H1 (cell line): ENCODE measurements at places on chromosomes 16 and 17.

- H3K27me3 ChIP-seq: no peaks in the 10 kb centered on the region
- no peak overlapping the region for H3K4me3 ChIP-seq
- no peak for DNase-seq
- peaks cover 6% of the 10 kb centered on the region for H3K4me1 ChIP-seq
- H3K27ac ChIP-seq: no peak overlapping the region
- no peaks in the 10 kb centered on the region for H3K36me3 ChIP-seq
Measured at GRCh38 chr17:73224237-73224636, 31.4 kb downstream of the COG1 start.

- H3K36me3 ChIP-seq: peaks cover 7% of the 10 kb centered on the region; the same call in 1 of the 2 replicates
- peak overlapping the region; percentile 51 for H3K4me3 ChIP-seq
- H3K4me1 ChIP-seq: peaks cover 13% of the 10 kb centered on the region
- DNase-seq: peak; percentile 93
Measured at GRCh38 chr17:17823433-17824118, 13.2 kb downstream of the SREBF1 start.

DNA sequence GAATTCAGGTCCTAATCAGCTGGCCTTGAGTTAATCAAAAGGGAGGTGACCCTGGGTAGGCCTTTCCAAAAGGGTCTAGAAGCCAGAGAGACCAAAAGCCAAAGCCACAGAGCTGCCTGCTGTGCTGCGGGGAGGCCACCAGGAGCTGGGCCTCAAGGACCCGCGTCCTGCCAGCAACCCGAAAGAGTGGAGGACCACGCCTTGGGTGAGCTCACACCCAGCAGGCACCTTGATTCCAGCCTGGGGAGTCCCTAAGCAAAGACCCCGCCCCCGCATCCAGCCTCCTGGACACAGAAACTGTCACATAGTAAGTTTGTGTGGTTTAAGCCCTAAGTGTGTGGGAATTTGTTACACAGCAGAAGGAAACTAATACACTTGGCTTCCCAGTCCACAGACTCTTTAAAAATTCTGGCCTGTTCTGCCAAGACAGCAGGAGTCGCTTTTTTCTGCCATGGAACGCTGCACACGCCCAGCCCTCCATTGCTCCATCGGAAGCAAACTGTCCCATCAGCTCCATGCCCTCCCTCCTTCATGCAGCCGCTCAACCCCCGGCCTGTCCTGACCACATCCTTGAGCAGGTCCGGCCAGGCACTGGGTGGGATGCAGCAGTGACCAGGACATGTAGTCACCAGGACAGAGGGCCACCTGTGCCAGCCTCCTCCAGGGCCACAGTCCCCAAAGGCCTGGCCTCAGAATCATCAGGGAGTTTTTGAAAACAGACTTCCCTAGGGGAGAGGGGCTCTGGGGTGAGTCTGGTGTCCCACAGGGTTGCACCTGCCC is 20.9 kb upstream of the RASD1 start:
- H3K4me1 ChIP-seq: peaks cover 19% of the 10 kb centered on the region
- no peak overlapping the region for H3K4me3 ChIP-seq
- no peak overlapping the region for H3K27ac ChIP-seq
- no peaks in the 10 kb centered on the region for H3K36me3 ChIP-seq

GRCh38 chr16:29806099-29806579 is at the start of gene MAZ:
Gene MAZ (plus strand): TSS chr16:29806529. CDS start chr16:29806702, 173 bp downstream.
- H3K4me1 ChIP-seq: peaks cover 37% of the 10 kb centered on the region
- H3K27ac ChIP-seq: peak within 1 kb of the TSS; percentile 67; the same call in 1 of the 2 replicates
- peaks cover 29% of the 10 kb centered on the region for H3K36me3 ChIP-seq
- no peaks in the 10 kb centered on the region for H3K27me3 ChIP-seq
- DNase-seq: no peak
- H3K4me3 ChIP-seq: peak within 1 kb of the TSS; percentile 54

DNA sequence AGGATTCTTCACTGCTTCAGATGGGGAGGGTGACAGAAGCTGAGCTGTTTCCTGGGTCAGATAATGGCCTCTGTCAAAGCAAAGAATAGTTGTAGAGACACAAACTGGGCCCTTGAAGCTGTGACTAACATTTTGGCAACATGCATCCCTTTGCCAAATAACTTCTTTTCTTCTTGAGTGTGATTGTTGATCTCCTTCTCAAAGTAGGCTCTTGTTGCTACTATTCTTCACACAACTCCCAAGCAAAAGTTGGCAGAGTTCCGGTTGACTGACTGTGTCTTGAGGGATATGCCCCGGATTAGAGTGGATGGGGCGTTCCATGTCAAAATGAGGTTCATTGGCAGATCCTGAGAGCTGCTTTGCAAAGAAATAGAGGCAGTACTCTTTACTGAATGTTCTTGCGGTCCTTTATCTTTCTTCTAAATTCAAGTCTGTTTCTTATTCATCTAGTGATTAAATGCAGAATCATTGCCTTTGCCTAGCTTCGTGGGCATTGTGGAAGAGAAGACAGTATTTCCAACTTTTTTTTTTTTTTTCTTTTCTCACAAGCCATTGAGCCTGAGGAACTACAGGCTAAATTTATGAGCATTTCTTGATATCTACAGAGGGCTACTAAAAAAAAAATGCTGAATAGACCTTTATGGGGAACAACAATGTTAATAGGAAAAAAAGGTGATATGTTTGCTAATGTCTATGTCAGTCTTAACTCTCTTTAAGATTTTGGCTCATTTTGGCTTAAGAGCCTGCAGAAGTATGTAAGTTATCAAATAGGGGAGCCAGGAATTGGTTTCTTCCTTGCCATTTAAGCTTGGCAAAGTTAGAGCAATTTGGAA is 5.8 kb downstream of the WIPF2 start:
- H3K36me3 ChIP-seq: no peaks in the 10 kb centered on the region
- H3K4me1 ChIP-seq: no peaks in the 10 kb centered on the region
- H3K4me3 ChIP-seq: no peak overlapping the region
- no peak for DNase-seq
- no peak overlapping the region for H3K27ac ChIP-seq

DNA sequence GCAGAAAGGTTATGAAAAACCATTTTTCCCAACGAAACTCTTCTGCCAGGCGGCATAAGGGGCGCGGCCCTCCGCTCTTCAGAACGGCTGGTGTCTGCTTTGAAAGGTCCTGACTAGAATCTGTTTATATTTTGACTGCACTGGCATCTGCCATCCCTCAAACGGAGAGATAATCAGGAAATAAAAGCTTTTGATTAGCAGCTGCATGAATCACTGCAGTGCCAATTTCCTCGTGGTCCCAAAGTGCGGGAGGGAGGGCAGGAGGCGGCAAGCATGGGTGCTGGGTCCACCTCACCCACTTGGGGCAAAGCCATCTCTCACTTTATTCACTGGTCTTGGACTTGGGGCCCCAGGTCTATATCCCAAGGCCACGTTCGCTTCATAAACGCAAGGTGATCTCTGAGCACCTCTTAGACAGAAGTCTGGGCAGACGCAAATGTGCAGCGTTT is 49.7 kb downstream of the TBC1D16 start:
- DNase-seq: no peak
- H3K4me1 ChIP-seq: peaks cover 5% of the 10 kb centered on the region
- H3K36me3 ChIP-seq: no peaks in the 10 kb centered on the region
- H3K4me3 ChIP-seq: no peak overlapping the region
- H3K27ac ChIP-seq: no peak overlapping the region

- H3K36me3 ChIP-seq: no peaks in the 10 kb centered on the region
- H3K4me3 ChIP-seq: no peak overlapping the region
- DNase-seq: no peak
- no peak overlapping the region for H3K27ac ChIP-seq
Measured at GRCh38 chr16:4214215-4214621, 27.7 kb downstream of the SRL start.

DNA sequence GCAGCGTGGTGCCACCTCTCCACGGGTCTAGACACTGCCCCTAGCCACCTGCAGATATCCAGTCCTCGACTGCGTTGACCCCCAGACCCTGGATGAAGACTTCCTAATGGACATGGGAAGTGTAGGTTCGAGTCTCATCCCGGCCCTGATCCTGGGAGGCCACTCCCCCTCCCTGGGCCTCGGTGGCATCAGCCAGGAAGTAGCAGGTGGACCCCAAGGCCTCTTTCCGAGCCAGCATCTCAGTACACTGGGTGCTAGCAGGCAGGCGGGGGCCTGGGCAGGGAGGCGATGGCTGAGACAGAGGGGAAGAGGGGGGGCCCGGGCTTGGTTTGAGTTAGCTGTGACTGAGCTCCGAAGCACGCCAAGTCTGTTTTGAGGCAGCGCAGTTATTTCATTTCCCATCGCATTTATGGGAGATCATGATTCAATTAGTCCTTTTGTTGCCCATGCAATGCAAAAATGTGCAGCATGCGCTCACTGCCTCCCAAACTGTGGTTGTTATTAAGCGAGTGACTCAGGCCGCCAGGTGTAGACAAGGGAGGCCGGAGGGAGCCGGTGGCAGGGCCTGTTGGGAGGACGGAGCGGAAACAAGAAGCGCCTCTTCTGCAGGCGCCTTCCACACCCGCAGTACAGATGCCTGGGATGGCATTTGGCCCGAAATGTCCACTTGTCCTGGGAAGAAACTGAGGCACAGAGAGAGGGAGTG is 25.3 kb upstream of the ZNF469 start:
- no peaks in the 10 kb centered on the region for H3K36me3 ChIP-seq
- H3K4me1 ChIP-seq: peaks cover 4% of the 10 kb centered on the region
- no peak overlapping the region for H3K4me3 ChIP-seq
- no peaks in the 10 kb centered on the region for H3K27me3 ChIP-seq

- no peak overlapping the region for H3K4me3 ChIP-seq
- DNase-seq: no peak
- H3K27ac ChIP-seq: no peak overlapping the region
- no peaks in the 10 kb centered on the region for H3K36me3 ChIP-seq
Measured at GRCh38 chr17:27569884-27570577, 61.0 kb upstream of the LGALS9 start.

DNA sequence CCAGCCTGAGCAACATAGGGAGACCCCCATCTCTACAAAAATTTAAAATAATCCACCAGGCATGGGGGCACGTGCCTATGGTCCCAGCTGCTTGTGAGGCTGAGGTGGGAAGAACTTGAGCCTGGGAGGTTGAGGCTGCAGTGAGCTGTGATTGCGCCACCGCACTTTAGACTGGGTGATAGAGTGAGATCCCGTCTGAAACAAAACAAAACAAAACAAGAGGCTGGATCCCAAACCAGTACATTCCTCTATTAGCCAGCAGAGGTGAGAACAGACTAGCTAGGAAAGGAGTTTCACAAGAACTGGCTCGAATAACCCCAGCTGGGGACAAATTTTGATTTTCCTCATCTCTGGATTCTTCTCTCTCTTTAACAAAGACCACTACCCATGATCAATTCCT is 366.7 kb upstream of the ZFHX3 start:
- no peak overlapping the region for H3K27ac ChIP-seq
- no peaks in the 10 kb centered on the region for H3K4me1 ChIP-seq
- H3K27me3 ChIP-seq: no peaks in the 10 kb centered on the region
- H3K36me3 ChIP-seq: no peaks in the 10 kb centered on the region
- no peak for DNase-seq
- H3K4me3 ChIP-seq: no peak overlapping the region

DNA sequence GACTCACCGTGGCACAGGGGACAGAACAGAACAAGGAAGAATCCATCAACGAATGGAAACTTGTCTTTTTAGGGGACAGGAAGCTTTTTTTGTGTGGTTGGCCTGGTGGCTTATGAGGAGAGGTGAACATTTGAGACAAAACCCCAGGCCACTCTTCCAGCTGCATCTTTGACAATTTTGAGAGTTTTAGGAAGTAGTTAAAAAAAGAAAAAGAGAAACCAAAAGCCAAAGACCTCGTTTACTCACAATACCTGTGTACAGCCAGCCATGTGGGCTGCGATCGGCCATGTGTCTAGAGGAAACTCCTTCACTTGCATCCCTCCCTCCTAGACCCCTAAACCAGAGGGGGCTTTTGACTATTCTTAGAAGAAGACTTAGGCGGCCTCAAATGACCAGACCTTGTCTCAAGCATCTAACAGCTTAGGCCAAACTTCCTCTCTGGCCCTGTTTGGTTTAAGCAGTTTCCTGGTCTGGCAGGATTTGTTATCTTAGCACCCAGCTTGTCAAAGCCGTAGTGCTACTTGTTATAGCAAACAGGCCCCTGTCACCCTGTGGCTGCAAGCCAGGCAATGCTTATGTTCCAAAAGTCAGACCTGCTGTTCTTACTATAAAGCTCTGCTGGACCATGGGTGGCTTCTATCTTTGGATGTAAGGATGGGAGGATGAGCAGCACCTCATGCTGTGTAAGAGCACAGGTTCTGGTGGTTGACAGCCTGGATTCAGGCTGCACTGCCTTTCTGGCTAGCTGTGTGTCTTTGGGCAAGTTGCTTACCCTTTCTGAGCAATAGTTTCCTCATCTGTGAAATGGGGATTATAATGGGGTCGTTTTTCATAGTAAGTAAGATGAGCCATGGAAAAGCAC is 17.7 kb downstream of the KSR1 start:
- H3K27ac ChIP-seq: no peak overlapping the region
- no peaks in the 10 kb centered on the region for H3K36me3 ChIP-seq
- H3K4me1 ChIP-seq: peaks cover 28% of the 10 kb centered on the region
- no peak for DNase-seq
- no peak overlapping the region for H3K4me3 ChIP-seq

DNA sequence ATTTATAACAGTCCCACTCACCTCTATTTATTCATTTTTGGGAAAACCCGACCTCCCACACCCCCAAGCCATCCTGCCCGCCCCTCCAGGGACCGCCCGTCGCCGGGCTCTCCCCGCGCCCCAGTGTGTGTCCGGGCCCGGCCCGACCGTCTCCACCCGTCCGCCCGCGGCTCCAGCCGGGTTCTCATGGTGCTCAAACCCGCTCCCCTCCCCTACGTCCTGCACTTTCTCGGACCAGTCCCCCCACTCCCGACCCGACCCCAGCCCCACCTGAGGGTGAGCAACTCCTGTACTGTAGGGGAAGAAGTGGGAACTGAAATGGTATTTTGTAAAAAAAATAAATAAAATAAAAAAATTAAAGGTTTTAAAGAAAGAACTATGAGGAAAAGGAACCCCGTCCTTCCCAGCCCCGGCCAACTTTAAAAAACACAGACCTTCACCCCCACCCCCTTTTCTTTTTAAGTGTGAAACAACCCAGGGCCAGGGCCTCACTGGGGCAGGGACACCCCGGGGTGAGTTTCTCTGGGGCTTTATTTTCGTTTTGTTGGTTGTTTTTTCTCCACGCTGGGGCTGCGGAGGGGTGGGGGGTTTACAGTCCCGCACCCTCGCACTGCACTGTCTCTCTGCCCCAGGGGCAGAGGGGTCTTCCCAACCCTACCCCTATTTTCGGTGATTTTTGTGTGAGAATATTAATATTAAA is 638 bp upstream of the TMEM88 start:
- peaks cover 35% of the 10 kb centered on the region for H3K4me1 ChIP-seq
- H3K36me3 ChIP-seq: no peaks in the 10 kb centered on the region; the same call in 1 of the 2 replicates

DNA sequence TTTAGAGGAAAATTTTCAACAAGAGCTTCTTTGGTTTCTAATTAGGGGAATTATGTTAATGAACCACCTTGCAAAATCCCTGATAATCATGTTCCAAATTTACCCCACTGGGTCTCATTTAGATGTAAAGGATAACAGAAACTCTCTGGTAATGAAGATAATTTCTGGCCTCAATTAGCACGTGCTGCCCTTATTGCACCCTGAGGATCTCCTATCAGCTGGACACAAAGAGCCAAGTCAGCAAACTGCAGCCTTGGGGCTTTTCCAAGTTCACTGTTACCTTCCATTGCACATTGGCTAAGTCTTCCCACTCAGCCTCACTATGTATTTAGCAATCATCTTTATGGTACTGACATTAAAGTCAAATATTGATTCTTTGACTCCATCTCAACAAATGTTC is 78.1 kb downstream of the GP2 start:
- no peak overlapping the region for H3K4me3 ChIP-seq
- H3K27me3 ChIP-seq: no peaks in the 10 kb centered on the region
- no peak for DNase-seq
- no peaks in the 10 kb centered on the region for H3K4me1 ChIP-seq
- H3K36me3 ChIP-seq: no peaks in the 10 kb centered on the region

GRCh38 chr16:6957681-6958080 is 375.0 kb upstream of the RBFOX1 start:
- no peak for DNase-seq
- no peaks in the 10 kb centered on the region for H3K4me1 ChIP-seq
- no peaks in the 10 kb centered on the region for H3K36me3 ChIP-seq
- H3K4me3 ChIP-seq: no peak overlapping the region
- no peak overlapping the region for H3K27ac ChIP-seq
- no peaks in the 10 kb centered on the region for H3K27me3 ChIP-seq
